Activated T-cell treated with anti-CD3 and anti-CD28 coated beads for 4 hours (primary cell): ENCODE measurements at places on chromosomes 1 and 21.
A peak's percentile ranks its signal among the peaks of the same experiment; 100 is the strongest.

DNA sequence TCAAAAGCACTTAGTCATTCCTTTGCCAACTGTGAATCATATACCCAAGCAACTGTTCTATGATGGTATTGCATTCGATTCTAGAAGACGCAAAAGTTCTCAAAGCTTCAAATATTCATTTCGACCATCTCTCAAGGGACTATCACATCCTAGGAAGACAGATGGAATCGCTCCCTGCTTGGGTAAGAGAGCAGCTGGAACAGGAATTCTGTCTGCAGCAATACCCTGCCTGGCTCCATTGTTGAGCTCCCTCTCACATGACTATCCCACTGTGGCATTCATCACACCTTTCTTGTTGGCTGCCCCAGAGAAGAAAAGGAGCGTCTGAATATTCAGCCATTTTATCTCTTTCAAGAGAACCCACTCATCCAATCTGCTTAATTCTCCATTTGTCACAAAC is 397.7 kb downstream of the NTNG1 start:
- DNase-seq, result no peak

DNA sequence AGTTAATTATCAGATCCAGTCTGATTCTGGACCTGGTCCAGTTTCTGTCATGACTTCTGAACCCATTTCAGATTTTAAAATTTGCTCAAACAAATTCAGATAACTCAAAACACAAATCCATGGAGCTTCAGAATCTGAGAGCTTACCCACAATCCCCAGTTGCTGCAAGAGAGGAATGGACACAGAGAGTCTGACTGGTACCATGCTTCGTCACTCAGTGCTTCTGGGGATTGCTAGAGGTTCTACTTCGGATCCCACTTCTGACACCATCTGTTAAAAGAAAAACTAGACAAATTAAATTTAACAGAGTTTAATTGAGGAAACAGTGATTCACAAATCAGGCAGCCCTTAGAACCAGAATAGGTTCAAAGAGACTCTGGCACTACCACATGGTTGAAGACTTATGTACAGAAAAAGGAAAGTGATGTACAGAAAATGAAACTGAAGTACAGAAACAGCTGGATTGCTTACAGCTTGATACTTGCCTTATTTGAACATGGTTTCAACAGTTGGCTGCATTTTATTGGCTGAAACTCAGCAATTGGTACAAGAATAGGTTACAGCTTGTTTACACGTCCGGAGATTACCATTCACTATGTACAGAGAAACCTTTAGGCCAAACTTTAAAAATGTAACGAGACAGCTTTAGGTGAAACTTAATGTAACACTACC is 60.7 kb upstream of the TEKT2 start:
- DNase-seq, result no peak

DNA sequence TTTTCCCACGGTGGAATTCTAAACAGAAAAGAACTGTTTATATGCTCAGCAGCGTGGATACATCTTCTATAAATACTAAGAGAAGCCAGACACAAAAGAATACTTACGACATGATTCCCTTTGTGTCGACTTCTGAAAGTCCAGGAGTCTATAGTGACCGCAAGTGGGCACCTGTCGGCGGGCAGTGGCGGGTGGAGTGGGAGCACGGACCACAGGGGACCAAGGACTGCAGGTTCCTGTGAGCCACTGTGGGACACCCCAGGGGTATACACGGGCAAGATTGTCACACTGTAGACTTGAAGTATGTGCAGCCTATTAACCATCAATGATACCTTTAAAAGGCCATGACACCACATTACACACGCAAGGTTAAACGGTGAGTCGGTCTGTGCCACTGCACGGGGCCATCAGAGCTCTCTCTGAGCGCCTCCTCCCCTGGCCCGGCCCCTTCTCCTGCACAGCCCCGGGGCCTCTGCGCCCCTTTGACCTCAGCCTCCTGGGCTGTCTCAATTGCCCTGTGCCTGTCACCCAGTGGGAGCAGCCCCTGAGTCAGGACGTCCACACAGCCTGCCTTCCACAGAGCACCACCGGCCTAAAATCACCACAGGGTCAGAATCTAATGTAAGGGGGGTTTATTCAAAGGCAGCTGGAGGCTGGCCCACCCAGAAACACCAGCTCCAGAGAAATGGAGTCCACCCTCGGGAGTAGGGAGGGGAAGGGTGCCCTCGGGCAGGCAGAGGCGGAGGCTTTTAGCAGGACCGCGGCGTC is 90.0 kb upstream of the COL6A1 start:
- no peak for DNase-seq

GRCh38 chr1:230067871-230068620 is 1.0 kb downstream of the GALNT2 start:
- peak; percentile 11 for DNase-seq

DNA sequence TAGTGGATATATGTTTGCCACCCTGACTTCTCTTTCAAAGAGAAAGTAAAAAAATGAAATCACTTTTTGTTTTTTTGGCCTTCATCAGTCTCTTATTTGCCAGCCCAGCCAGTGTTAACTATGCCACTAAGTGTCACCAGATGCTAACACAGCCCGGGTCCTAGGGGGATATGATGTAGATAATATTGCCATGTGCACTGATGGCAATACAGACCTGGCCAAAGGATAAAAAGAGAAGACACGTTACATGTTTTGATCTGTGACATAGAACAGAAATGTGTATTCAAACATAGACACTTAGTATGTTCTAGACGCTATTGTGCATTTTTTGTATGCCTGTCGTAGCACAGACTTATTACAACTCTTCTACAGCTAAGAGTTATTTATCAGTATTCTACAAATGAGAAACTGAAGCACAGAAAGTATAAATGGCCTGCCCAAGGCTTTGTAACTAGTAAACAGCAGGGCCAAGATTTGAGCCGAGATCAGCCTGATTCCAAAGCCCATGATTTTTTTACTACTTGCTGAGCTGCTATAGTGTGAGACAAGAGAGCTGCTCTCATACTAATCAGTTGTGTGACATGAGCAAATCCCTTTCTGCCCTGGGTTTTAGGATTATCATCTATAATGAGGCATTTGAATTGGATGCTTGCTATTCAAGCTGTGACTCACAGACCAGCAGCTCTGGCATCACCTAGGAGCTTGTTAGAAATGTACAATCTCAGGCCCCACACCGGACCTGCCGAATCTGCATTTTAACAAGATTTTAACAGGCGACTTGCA is 6.3 kb downstream of the LRRC53 start:
- no peak for DNase-seq
